ENCODE measurements at places on chromosomes 13 and 19.

DNA sequence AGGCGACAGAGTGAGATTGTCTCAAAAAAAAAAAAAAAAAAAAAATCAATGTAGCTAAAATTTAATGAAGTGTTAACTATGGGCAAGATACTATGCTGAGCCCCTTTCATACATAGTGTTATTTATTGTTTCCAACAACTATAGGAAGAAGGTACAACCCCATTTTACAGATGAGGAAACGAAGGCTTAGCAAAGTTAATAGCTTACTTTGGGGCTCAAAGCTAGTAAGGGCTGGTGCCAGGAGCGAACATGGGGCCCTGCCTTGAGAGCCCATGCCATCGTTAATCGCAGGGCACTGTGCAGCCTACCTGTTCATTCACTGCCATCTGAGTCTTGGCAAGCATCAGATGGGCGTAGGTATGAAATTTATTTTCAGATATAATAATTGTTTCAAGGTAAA, 1.9 kb upstream of the FRY start:
- DNase-seq: no peak

GRCh38 chr19:46115396-46116106, 8.9 kb downstream of the IGFL3 start:
- no peak for DNase-seq

- no peak for DNase-seq
These were observed 12.9 kb downstream of the NHLRC3 start for GRCh38 chr13:39051157-39051556.

GRCh38 chr19:47492571-47493377, 8.8 kb upstream of the KPTN start:
- no peak for DNase-seq

DNA sequence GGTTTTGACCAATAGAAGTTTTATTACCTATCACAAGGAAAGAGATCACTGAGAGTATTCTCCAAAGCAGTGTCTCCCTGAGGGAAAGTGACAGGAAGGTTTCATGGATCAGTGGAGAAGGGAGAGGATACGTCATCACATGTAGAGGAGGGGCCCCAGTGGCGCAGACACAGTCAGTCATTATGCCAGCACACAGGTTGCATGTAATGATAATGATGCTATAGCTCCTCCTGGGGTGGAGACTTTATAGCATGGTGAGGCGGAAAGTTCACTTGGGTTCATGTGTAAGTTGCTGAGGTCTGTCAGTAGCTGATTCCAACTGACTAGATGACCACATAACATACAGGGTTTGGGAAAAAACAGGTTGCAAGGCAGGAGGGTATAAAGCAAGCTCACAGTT, 88.8 kb downstream of the FNDC3A start:
- DNase-seq: no peak

DNA sequence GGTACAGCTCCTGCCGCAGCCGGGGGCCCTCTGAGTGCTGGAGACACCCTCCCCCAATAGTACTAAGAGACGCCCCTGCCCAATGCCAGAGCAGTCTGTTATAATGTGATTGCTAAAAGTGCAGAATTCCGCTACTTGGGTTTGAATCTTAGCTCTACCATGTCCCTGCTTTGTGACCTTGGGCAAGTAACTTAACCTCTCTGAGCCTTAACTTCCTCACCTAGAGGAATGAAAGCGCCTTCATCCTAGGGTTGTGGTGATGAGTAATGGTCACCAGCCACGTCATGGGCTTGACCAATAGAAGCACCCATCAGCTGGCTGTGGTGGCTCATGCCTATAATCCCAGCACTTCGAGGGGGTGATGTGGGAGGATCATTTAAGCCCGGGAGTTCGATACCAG, 6.5 kb downstream of the PLEKHG2 start:
- DNase-seq: no peak

GRCh38 chr19:5090465-5091017, 121.6 kb downstream of the KDM4B start:
- no peak for DNase-seq

GRCh38 chr19:8094336-8094735, 41.8 kb downstream of the CCL25 start:
- DNase-seq: no peak

GRCh38 chr19:45994456-45994997, 740 bp upstream of the CCDC61 start:
- no peak for DNase-seq

- no peak for DNase-seq
These were observed 3.5 kb downstream of the CHAF1A start for GRCh38 chr19:4405977-4406376.
